Activated naive CD4-positive, alpha-beta T cell treated with anti-CD3 and anti-CD28 coated beads, Interleukin-2, amount 50 U/mL, for 16 hours (primary cell): ENCODE measurements at places on chromosomes 6 and 20.

DNA sequence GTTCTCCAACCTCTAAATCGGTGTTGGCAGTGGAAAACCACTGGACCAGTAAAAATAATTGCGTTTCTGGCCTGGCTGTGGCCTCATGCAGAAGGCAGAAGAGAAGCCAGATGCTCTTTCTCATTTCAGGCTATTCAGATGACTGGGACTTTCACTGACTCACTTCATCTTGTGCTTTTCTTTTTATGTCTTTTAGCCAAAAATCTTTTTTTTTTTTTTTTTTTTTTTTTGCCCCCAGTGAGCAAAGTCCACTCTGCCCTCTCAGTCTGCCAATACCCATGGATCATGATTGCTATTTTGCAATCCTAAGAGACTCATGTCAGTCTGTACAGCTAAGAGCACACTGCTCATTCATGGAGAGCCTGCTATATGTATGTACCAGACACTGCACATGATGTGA, 962.5 kb downstream of the KIF16B start:
- DNase-seq: no peak

DNA sequence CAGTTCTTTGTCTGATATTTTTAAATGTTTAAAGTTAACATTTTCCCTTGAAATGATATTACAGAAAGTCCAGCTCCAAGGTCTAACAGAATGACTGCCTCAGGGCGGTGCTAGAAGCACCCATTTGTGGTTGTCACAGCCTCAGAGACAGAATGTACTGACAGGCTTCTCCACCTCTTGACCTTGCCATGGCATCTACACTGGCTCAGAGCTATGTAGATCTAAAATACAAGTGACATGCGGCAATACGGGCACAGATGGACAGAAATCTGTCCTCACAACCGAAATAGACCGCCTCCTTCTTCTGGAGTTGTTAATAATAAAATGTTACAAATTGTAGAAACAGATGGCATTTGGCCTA, 167.2 kb upstream of the THEMIS start:
- DNase-seq: no peak

DNA sequence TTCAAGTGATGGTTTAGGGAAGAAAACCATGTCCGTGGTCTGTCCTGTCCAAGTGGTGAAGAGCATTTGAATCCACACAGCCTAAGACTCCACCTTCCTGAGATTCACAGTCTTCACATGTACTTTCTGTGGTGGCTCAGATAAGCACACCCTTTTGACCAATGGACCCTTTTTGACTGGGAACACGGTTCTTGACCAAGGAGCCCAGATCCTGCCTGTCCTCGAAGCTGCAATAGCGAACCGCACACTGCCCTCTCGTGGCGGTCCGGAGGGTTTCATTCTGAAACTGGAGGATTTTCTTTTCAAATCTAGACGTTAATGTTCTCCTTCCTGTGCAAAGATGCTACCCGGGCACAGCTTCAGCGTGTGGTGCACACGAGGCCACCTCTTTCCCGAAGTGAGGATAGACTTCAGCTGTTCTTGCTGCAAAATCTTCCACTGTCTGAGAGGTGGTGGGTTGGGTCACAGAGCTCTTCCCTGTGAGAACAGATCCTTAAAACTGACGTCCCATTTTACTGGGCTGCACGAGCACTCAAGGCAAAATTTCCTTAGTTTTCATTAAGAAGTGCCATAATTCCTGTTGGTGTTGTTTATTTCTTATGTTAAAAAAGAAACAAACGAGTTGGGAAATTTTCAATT, 90.5 kb downstream of the SYNJ2 start:
- peak; percentile 68 for DNase-seq

DNA sequence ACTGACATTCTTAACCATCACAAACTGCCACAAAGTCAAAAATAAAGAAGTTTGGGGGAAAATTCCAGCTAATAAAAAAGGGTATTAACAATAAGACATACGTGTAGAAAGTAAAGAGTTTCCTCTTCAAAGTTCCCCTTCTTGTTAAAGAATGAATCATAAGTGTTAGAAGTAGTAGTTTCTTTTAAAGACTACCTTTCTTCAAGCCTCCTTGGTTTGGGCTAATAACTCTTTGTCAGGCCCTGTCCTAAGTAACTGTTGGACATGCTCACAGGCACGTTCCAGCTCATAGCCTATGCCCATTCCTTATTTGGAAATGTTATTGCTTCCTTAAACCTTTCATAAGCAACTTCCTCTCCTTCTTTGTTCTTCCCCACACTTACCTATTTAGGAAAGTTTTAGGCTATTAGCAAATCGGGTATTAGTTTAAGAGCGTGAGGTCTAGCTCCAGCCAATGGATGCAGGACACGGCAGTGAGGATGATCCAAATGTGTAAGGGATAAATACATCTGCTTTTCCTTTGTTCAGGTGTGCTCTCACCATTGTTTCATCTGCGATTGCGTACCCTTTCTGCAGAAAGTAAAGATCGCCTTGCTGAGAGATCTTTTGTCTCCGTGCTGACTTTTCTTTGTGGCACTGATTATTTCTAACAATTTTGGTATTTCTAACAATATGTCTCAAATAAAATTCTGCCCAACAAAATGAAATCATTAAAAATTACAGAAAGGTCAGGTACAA, 64.9 kb downstream of the CHD6 start:
- no peak for DNase-seq

- DNase-seq: no peak
Measured at GRCh38 chr20:54017846-54018245, 52.5 kb downstream of the BCAS1 start.

- no peak for DNase-seq
Measured at GRCh38 chr6:11805259-11806053, 26.9 kb upstream of the ADTRP start.

- no peak for DNase-seq
Measured at GRCh38 chr20:28562510-28562898, 2695.0 kb upstream of the DEFB115 start.

DNA sequence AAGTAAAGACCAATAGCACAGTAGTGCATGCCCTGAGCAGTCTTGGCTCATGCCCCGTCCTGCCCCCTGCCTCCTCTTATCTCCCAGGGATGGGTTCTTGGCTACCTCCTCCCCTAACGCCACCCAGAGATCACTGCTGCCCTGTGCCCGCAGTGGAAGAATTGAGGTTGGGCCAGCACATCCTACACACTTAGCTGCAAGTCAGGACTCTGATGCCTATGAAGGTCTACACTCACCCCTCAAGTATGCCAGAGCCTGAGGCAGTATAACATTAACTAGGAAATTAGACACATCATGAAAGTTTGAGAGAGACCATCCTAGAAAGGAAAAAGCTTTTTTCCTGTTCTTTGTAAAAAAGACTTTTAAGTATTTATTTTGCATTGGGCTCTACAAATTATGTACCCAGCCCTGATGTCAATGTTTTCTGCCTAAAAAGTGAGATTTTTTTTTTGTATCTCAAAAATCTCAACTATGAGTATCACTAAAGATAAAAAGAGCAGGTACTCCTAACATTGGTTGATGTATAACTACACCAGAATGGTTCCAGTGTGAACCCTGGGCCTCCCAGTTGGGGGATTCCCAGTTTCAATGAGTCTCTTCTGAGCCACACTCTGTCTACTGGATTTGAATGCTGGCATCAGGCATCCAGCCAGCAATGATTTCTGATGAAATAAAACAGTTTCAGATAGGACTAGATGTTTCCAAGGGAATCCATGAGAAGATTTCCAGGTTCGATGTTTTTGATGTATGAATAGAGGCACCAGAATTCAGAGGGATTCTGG, 115.4 kb downstream of the ISM1 start:
- DNase-seq: no peak

DNA sequence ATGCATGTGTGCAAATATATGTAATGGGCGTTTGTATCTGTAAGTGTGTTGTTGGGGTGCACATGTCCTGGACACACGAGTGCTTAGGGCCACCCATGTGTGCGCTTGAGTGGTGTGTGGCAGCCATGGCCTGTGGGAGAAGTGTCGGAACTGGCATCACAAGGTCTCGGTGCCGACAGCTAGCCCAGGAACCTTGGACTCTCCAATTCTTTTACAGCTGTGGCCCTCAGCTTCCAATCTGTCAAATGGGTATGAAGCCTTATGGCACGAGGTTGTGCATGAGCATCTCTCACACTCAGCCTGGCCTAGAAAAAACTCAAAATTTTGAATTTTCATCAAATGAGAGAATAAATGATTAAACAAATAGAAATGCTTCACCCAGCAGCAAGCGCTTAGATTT, 42.0 kb downstream of the SPDEF start:
- DNase-seq: no peak

DNA sequence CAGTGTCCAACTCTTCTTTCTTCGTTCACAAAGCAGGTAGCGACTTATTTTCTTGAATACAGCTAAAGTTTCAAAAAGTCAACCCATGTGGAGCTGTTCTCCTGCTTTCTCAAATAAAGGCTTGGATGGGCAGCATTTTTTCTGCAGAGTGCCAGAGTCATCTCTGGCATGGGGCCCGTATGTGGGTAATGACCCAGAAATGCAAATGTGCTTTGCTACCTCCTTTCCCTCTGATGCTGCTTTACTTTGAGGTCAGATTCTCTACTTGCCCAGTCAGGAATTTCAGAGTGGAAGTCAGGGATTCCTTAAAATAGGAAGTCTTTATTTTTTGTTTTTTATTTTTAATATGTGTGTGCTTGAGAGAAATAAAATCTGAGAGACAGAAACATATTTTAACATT, 4.9 kb downstream of the NKAIN2 start:
- no peak for DNase-seq
